Fibroblast of lung (primary cell): ENCODE measurements at places on chromosomes 7 and 10. TPM values are rescaled to one million over a fixed set of nuclear protein-coding genes. Genes with fewer than 3 reads are reported as not detected.

DNA sequence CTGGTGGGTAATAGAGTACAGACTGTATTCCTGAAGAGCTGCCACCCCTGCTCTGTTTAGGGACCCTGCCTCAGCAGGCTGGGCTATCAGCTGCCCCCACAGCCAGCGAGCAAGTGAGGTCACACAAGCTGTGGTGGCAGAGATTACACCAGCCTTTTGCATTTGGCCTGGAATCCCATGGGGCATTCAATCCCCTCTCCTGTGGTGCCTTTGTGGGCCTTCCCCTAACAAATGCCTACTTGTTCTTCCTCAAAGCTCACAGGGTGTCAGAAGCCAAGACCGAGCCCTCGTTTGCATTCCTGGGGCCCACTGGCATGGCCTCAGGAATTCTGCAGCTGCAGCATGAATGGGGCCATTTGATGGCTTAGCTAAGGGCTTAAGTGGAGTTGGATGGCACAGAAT is 212.7 kb upstream of the PHYHIPL start:
- no peak for DNase-seq

DNA sequence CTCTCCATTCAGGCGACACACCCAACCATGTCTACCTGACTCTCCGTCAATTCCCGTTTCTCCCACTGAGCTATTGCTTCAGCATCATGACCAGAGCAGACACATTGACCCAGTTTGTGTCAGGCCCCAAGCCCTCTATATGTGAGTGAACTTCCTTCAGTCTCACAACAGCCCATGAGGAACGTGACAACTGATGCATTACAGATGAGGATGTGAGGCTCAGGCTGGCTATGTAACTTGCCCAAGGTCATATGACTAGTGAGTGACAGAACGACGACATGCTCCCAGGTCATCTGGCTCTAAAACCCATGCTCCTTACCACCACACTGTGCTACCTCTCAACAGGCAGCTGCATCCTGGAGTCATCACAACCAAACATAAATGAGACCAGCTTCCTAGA is 3.7 kb downstream of the TMEM140 start:
- DNase-seq = no peak

GRCh38 chr7:7959979-7960670 is 8.5 kb upstream of the GLCCI1 start:
- no peak for DNase-seq

- peak; percentile 70 for DNase-seq
Observed at GRCh38 chr10:52755297-52756062, 17.1 kb downstream of the MBL2 start.

PWWP2B gene
- 1.5 and 1.6 TPM in 2 replicates for polyA plus RNA-seq

IGFBP3 gene
- polyA plus RNA-seq = 80.7 and 227 TPM in 2 replicates

NEUROG3 gene
- polyA plus RNA-seq = not detected in 2 replicates
